A549 treated with Hydrocortisone at 1 μM for 4 hours (cell line): ENCODE measurements at places on chromosomes 3 and 15. TPM values are rescaled to one million over a fixed set of nuclear protein-coding genes. Genes with fewer than 3 reads are reported as not detected.

COLQ gene
- total RNA-seq, result 0.25 to 0.53 TPM (median 0.29 TPM) in 5 replicates

SMCO1 gene
- total RNA-seq, result not detected in 5 replicates

TNNC1 gene
- total RNA-seq, result 0.63 to 1.4 TPM (median 1.2 TPM) in 5 replicates

GOLGA8T gene
- 0.91 to 1.7 TPM (median 1.6 TPM) in 5 replicates for total RNA-seq

AADACL2 gene
- not detected in 5 replicates for total RNA-seq

MBD4 gene
- 16.1 to 23.2 TPM (median 18.5 TPM) in 5 replicates for total RNA-seq

ST8SIA2 gene
- 0.27 to 0.70 TPM (median 0.40 TPM) in 5 replicates for total RNA-seq

LMOD3 gene
- total RNA-seq, result not detected in 5 replicates

SUSD5 gene
- total RNA-seq, result 2.7 to 5.1 TPM (median 3.4 TPM) in 5 replicates

WNT7A gene
- 0.03 to 0.09 TPM (median 0.05 TPM) in 5 replicates for total RNA-seq

GDPGP1 gene
- total RNA-seq, result 3.8 to 6.2 TPM (median 4.3 TPM) in 5 replicates

MELTF gene
- 50.2 to 63.0 TPM (median 56.4 TPM) in 5 replicates for total RNA-seq

AGBL1 gene
- not detected in 5 replicates for total RNA-seq

RMDN3 gene
- 21.4 to 26.1 TPM (median 22.6 TPM) in 5 replicates for total RNA-seq

ZKSCAN7 gene
- not detected in 5 replicates for total RNA-seq

C3orf49 gene
- not detected in 5 replicates for total RNA-seq

UCN2 gene
- 6.8 to 8.3 TPM (median 7.9 TPM) in 5 replicates for total RNA-seq

TTLL13 gene
- 0.03 to 0.18 TPM (median 0.14 TPM) in 5 replicates for total RNA-seq

ATP13A5 gene
- total RNA-seq, result not detected in 5 replicates

SLC2A2 gene
- not detected in 5 replicates for total RNA-seq

LSAMP gene
- total RNA-seq, result 0.13 to 0.22 TPM (median 0.14 TPM) in 5 replicates

TJP1 gene
- 62.0 to 98.1 TPM (median 72.8 TPM) in 5 replicates for total RNA-seq

SNX22 gene
- total RNA-seq, result 0.75 to 1.3 TPM (median 1.3 TPM) in 5 replicates

CHRNA7 gene
- 3.4 to 5.2 TPM (median 3.8 TPM) in 5 replicates for total RNA-seq

SCG5 gene
- total RNA-seq, result 1.6 to 2.7 TPM (median 2.0 TPM) in 5 replicates

CNOT10 gene
- total RNA-seq, result 25.8 to 31.5 TPM (median 28.9 TPM) in 5 replicates

ARRDC4 gene
- 0.09 to 0.23 TPM (median 0.16 TPM) in 5 replicates for total RNA-seq

SLC9C1 gene
- not detected in 5 replicates for total RNA-seq

PPARG gene
- total RNA-seq, result 37.4 to 43.6 TPM (median 41.5 TPM) in 5 replicates

NDUFB5 gene
- 43.2 to 58.0 TPM (median 49.8 TPM) in 5 replicates for total RNA-seq

ITIH4 gene
- total RNA-seq, result 0.44 to 1.5 TPM (median 1.1 TPM) in 5 replicates

GPR62 gene
- total RNA-seq, result not detected in 5 replicates

GPR27 gene
- total RNA-seq, result 2.4 to 3.1 TPM (median 3.0 TPM) in 5 replicates

THBS1 gene
- total RNA-seq, result 41.7 to 98.2 TPM (median 57.1 TPM) in 5 replicates

AHSG gene
- 0.09 to 0.13 TPM (median 0.12 TPM) in 4 of 5 replicates, not detected in the other for total RNA-seq

MYEF2 gene
- total RNA-seq, result 13.0 to 17.3 TPM (median 15.4 TPM) in 5 replicates

RBP2 gene
- not detected in 5 replicates for total RNA-seq
